ENCODE measurements at places on chromosomes 16 and 17.

DNA sequence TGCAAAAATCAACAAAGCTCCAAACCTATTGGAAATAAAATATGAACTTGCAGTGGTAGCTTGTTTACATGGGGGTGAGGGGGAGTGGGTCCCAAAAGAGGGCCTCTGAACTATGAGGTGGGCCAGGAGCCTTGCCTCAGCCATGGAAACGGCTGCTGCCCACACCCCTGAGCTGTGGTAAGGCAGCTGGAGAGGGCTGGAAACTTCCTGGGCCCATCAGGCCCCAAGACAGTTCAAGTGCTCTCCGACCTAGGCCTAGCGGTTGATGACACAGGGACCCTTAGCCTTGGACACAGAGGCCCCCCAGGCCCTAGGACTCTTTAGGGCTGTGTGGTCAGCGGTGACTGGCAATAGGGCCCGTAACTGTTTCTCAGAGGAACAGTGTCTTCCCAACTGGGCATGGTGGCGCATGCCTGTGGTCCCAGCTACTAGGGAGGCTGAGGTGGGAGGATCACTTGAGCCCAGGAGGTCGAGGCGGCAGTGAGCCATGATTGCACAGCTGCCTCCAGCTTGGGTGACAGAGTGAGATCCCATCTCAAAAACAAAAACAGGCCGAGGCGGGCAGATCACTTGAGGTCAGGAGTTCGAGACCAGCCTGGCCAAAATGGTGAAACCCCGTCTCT is 18.3 kb downstream of the UNC13D start:
- DNase-seq = no peak

- no peak for DNase-seq
These were observed 7.3 kb upstream of the KDM8 start for GRCh38 chr16:27195941-27196595.

GRCh38 chr16:77823067-77823466 is 34.7 kb downstream of the VAT1L start:
- no peak for DNase-seq

DNA sequence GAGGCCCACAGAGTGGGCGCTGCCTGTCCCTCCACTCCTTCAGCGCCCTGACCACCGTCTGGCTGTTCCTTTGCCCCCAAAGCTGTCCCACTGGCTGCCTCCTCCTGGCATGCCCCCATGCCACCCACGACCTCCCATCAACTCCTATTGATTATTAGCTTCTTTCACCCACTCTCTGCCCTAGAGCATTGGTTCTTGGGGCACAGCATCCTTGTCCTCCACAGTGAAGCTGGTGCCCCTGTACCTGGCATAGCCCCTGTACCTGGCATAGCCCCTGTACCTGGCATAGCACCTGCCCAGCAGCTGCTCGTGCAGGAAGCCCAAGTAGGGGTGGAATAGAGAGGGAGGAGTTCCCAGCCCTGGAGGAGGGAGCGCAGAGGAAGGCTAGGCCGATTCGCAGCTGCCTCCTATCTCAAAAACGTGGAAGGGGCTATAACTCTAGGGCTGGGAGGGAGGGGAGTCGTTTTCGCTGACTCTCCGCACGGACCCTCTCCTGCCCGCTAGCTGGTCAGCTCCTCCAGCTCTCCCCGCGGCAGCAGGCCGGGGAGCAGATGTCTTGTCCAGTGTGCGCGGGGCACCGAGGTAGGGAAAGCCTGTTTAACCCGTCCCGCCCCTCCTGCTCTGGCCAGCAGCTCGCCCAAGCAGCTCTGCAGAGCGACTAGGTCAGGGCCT is 5.7 kb upstream of the ACTG1 start:
- no peak for DNase-seq

GRCh38 chr17:11245187-11245586 is 4.2 kb downstream of the SHISA6 start:
- DNase-seq = no peak

- no peak for DNase-seq
These were observed 93.0 kb upstream of the NETO2 start for GRCh38 chr16:47236716-47237115.

- no peak for DNase-seq
These were observed 9.1 kb upstream of the COL1A1 start for GRCh38 chr17:50210240-50211225.

GRCh38 chr16:66164581-66165247 is 201.8 kb upstream of the CDH5 start:
- no peak for DNase-seq

DNA sequence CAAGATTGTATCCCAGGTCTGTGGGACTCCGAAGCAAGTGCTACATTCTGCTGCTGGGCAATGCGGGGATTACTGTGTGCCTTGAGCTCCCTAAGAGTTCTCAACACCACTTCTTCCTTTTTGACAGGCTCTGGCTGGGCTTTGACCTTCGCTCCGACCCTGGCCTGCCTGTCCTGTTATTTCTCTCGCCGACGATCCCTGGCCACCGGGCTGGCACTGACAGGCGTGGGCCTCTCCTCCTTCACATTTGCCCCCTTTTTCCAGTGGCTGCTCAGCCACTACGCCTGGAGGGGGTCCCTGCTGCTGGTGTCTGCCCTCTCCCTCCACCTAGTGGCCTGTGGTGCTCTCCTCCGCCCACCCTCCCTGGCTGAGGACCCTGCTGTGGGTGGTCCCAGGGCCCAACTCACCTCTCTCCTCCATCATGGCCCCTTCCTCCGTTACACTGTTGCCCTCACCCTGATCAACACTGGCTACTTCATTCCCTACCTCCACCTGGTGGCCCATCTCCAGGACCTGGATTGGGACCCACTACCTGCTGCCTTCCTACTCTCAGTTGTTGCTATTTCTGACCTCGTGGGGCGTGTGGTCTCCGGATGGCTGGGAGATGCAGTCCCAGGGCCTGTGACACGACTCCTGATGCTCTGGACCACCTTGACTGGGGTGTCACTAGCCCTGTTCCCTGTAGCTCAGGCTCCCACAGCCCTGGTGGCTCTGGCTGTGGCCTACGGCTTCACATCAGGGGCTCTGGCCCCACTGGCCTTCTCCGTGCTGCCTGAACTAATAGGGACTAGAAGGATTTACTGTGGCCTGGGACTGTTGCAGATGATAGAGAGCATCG is 2.4 kb downstream of the SLC16A13 start:
- no peak for DNase-seq

DNA sequence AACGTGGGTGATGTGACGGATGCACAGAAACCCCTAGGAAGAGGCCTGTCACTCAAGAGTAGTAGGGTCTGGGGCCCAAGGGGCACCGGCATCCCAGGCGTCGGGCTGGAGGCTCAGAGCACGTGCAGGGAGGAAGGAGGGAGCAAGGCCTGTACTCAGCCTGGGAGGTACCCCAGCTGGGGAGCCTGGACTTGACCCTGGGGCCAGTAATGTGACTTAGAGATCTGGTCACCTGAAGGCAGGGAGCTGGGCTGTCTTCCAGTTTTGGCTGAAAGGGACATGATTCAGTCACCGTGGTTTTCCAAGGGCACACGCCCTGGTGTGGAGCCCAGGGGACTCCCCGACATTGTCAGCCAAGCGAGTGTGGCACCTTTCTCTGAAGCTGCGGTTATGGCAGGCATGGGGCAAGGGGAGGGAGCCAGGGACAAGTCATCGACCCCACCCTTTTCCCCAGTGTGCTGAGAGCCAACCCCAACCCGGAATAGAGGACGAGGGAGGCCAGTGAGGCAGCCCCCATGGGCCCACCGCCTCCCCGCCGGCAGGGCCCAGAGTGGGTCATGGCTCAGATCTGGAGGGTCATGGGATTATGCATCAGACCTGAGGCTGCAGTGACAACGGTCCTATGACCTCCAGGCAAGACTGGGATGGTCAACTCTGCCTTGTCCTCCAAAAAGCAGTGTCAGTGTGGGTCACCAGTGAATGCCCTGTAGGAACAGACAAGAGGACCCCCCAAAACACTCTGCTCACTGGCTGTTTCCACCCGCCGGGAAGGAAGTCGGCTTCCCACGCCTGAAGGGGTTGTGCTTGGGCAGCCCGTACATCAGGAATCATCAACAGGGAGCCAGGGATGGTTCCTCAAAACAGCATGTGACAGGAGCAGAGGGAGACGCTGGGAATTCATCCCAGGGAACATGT is 41.9 kb downstream of the MEAK7 start:
- no peak for DNase-seq

DNA sequence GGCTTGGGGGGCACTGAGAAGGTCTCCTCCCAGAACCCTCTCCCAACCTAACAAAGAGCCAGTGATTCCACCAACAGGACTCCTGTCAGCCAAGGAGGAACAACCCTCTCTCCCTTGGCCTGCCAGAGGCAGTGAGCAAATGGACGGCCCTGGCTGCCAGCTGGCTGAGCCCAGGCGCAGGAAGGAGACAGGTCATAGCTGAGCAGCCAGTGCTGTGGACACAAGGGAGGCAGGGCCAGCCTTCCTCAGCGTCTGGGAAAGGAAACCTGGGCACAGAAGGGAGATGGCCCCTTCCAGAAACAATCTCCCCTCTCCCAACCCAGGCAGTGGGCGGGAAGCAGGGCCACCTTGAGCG is 2.1 kb downstream of the MPO start:
- DNase-seq = no peak

DNA sequence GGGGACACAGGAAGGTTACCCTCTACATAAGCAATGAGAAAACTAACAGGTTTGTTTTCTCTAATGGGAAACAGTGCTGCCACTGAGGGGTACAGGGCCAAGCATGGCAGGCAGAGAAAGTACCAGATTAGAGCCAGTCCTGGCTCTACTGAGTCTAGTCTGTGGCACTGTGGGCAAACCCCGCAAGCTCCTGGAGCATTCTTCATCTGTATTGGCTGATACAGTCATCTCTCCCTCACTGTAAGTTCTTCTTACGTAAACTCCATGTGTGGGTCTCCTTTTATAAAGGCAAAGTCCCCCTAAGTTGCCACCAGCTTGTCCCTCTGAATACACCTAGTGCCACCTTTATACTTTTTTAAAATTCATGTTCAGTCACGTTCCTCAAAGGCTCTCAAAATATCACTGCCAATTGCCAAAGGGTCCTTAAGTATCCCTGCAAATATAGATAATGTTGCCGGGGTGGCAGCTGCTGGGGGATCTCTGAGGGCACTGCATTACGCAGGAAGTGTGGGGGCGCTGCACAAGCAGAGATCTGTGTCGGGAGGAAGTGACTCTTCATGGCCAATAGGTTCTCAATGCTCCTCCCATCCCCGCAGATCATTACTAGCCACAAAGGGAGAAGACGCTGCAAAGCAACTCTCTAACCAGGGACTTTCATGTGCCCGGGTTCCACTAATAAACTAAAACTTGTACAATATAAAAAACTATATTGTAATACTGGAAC is 18.8 kb downstream of the XPO6 start:
- no peak for DNase-seq

GRCh38 chr16:9840761-9841665 is 341.2 kb downstream of the GRIN2A start:
- no peak for DNase-seq

- no peak for DNase-seq
These were observed 34.5 kb upstream of the MEOX1 start for GRCh38 chr17:43695970-43696865.

DNA sequence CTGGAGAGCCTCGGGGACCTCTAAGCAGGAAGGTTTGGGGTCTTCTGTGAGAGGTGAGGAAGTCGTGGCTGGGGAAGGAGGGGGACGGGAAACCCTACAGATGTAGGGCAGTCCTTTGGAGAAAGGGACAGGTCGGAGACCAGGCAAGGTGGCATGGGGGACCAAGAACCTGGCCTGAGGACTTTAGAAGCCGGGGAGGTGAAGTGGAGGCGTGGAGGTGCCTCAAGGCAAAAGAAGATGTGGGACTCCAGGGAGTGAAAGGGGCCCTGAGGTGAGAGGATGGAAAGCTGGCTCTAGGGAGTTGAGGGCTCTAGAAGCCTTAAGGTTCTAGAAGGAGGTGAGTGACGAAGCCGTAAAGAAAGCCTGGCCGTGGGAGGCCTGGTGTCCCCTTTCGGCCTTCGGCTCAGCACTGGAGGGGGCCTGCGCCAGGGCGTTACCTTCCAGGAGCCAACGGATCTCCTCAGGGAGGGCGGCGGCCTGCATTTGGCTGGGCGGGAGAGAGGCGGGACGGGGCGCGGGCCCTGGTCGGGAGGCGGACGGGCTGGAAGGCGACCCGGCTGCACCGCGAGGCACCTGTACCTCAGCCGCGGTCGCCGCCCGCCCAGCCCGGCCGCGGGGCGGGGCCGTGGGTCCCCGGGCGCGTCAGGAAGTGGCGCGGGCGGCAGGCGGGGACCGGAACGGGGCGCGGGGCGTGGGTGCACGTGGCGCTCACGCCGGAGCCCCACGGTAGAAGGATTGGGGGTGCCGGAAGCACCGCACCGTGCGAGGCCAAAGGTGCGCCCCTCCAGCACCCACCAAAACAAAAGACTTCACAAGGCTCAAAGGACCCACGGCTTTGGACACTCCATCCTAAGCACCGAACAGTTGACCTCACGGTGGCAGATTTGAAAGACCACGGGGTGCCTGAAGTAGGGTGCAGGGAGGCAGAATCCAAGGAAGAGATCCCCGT is at the start of gene SKAP1:
SKAP1 (minus strand) TSS at position 577 of the 949 bp plus-strand sequence.
- no peak for DNase-seq

DNA sequence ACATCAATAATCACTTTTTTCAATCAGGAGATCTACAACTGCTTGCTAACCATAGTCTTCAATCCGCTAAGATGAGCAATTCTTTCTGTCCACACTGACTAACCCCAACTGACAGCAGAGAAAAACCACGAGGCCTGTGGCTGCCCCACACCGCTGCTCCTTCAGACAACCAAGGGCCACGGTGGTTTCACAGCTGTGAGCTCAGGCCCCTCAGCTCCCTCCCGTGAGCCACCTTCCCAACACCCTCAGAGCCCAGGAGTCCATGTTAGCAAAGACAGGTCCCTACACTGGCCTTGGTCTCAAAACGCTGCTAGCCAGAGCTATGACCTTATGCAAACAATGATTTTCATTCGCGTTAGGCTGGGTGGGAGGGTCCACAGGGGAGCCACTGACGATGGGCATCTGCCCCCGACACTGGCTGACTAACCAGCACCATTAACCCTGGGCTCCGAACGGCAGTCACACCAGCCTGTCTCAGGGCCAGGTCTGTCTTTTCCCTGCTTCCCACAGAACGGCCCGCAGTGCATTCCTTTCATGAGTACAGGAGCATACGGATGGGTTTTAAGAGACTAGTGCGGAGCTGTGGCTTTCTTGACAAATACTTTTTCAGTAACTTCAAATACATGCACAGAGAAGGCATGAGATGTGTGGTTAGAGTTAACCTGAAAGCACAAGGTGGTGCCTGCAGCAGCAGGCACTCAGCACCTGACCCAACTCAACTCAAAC is 67.3 kb downstream of the ANKRD11 start:
- no peak for DNase-seq

- no peak for DNase-seq
These were observed 2.8 kb downstream of the MED13 start for GRCh38 chr17:62062302-62062701.

DNA sequence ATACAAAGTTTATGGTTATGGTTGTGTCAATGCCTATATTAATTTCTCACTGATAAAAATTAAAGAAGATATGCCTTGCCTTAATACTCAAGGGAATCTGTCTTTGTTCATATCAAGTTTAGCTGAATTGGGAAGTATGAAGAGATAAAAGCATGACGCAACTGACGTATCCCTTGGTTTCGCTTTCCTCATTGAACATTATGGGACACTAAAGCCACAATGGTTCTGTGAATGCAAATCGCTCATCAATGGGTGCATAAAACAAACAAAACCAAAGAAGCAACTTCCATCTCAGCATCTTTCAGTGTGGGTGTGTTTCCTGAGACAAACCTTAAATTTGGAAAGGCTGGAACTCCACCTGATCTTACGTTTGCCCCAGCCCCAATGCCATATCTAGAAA is 108.2 kb downstream of the NPIPB5 start:
- no peak for DNase-seq

- DNase-seq = no peak
These were observed 9.2 kb downstream of the DYNC1LI2 start for GRCh38 chr16:66741950-66742808.

All from cortex of kidney (tissue), 1 donor.